ENCODE measurements at places on chromosomes 1 and 21.
A peak's percentile ranks its signal among the peaks of the same experiment; 100 is the strongest.

- no peak for DNase-seq
Measured at GRCh38 chr1:160053548-160054365, 16.2 kb downstream of the KCNJ10 start.

GRCh38 chr1:182119631-182120030 lies 58.1 kb upstream of the ZNF648 start:
- DNase-seq: no peak

DNA sequence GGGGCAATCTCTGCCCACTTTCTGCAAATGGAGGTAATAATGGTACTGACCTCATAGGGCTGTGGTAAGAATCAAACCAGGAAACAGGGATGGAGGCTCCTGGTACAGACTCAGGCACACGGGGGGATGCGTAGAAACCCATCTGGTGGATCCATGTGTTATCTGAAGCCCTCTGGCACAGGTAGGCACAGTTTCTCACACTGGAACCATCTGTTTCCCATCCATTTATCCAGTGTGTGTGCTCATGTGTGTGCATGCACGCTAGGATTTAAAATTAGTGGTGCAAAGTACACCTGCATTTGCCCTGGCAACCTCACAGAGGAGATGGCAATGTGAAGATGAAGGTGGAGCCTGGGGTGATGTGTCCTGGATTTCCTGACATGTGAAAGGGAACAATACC lies 103.3 kb downstream of the RAVER2 start:
- no peak for DNase-seq

DNA sequence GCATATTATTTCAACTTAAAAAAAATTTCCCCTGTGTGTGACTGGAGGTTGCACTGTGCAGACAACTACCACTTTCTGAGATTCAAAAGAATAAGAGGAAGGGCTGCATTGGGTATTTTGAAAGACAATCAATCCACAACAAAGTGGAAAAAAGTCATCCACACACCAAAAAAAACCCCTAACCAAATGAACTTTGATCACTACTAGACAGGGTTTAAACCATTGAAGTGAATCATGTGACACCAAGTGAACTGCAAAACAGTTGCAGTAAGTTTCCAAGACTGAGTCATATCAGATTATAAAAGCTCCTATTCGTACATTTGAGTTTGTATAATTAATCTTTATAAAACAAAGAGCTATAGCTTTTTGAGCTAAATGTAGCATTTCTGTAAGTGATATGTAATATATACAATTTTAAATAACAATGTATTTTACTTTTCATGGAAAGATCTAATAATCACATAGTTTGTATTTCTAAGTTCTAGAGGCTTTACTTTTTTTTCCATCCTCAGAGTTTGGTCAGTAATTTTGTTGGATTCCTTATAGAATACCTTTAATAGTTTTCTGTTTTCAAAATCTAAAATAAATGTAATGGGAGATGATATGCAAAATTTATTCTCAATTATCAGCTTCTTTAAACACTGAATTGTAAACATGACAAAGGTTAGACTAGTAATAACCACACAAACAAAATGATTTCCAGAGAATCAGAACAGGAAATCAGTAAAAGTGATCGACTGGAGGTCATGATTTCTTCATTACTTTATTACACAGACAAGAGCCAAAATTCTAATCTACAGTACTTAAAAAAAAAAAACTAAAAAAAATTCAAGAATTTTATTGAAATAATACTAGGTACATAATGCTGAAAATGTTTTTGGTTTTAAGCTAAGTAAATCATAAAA lies 50.5 kb upstream of the GFI1 start:
- peak; percentile 82 for DNase-seq

GRCh38 chr1:9207086-9207485 lies 27.5 kb upstream of the H6PD start:
- DNase-seq: no peak

GRCh38 chr1:219405531-219406331 lies 207.2 kb downstream of the ZC3H11B start:
- DNase-seq: no peak

GRCh38 chr21:32055305-32055704 lies 182.5 kb downstream of the HUNK start:
- DNase-seq: no peak

GRCh38 chr1:37656026-37656425 lies 21.3 kb upstream of the RSPO1 start:
- no peak for DNase-seq

- no peak for DNase-seq
Measured at GRCh38 chr1:117169871-117170596, 40.7 kb downstream of the VTCN1 start.

DNA sequence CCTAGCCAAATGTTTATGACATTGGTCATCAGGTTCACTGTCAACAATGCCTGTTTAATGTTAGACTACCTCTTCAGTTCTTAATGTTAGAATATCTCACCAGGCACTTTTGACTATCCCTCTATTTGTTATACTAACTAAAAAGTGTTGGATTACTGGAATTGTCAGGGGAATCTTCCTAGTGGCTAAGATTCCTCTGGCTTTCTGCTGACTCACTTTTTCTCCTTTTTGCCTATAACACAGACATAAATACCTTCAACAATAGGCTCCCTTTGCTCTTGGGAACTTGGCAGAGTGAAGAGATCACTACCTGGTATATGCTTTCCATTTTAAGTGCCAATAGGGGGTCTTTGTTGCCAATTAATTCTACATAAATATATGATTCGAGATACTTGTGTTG lies 68.5 kb downstream of the TMEM200B start:
- no peak for DNase-seq

- no peak for DNase-seq
Measured at GRCh38 chr1:37728416-37728815, 36.1 kb downstream of the CDCA8 start.

GRCh38 chr1:246678816-246679793 lies 45.1 kb upstream of the SCCPDH start:
- no peak for DNase-seq

- no peak for DNase-seq
Measured at GRCh38 chr1:204780630-204781029, 90.0 kb upstream of the NFASC start.

DNA sequence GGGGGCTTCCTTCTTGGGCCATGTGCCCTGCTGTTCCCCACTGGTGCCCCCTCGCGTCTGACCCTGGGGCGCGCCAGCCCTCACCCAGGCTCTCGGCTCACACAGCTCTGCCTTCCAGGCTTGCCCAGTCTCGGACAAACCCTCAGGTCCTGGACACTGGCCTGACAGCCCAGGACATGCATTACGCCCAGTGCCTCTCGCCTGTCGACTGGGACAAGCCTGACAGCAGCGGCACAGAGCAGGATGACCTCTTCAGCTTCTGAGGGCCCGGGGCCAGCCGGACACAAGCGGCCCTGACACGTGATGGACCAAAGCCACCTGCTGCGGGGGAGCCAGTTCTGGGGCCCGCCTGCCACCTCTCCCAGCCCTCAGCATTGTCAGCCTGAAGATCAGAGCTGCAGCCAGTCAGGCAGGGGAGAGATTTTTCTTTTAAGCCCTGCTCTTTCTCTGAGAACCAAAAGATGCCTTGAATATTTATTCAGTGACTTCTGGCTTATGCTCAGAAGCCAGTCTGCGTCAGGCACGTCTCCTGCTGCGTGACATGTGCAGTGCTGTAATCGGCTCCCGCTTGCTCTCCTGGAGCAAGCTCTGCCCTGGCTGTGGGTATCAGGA lies 23.4 kb downstream of the LDLRAP1 start:
- DNase-seq: no peak

DNA sequence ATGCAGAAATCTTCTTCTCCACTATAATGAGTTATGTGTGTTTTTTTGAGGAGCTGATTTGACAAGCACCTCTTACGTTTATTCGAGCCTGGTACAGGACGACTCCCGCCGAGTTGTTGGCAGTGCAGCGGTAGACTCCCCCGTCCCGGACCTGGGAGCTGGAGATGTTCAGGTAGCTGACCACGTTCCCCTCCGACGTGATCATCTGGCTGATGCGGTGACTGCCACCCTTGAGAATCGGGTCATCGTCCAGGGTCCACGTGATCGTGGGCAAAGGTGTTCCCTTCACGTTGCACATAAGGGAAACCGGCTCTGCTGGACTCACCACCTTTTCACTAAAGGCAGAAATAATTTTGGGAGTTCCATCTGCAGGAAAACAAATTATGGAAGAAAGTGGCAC lies 471.8 kb downstream of the PCP4 start:
- DNase-seq: no peak

DNA sequence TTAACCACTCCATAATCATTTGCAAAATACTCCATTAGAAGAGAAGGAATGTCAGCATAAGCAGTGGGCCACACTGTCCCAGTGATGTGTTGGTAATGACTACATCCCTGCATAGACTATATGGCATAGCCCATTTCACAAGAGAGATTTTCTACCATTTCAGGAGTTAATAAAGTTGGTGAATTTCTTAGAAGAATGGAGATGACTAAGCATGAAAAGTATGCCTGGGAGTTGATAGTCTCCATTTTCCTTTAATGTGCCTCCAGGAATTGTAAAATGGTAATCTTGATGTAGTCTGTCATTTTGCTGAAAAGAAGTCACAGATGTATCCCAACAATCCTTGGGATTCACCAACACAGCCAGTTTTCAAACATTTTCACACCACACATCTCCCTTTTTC lies 608.8 kb upstream of the CHRM3 start:
- DNase-seq: no peak

- no peak for DNase-seq
Measured at GRCh38 chr1:8482979-8483381, 165.1 kb downstream of the SLC45A1 start.

- peak; percentile 90 for DNase-seq
Measured at GRCh38 chr1:224739997-224740684, 124.0 kb downstream of the CNIH3 start.

DNA sequence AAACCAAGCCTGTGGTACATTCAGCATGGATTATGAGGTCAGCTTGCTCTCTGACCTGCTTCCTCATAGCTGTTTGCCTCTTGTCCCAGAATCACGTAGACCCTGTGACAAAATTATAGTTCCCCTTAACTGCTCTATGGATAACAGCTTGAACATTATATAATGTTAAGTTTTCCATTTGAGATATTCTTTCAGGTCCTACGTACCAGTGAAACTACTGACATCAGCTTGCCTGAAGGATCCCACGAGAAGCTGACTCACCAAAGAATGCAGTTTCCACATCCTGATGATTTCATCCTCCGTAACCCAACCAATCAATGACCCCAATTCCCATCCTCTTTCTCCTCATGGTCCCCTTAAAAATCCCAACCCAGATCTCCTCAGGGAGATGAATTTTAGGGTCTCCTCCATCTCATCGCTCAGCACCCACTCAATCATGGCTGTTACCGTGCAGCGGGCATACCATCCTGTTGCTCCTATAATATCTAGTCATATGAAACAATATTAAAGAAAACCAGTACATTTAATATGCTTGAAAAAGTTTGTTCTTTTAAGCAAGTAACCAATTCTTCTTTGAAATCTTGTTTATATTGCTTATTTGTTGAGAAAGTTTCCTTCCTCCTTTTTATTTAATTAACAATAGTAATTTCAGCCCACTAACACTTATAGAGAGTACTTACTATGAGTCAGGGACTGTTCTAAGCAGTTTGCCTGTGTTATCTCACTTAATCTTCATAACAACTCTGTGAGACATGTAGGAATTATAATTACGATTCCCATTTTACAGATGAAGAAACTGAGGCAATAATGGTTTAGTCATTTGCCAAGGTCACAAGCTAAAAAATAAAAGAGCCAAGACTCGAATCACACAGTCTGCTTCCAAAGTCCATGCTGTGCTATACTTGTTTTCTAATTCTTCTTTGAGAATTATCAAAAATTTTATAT lies 27.4 kb downstream of the CHML start:
- DNase-seq: no peak

GRCh38 chr21:38989745-38990423 lies 184.2 kb downstream of the ETS2 start:
- DNase-seq: no peak

DNA sequence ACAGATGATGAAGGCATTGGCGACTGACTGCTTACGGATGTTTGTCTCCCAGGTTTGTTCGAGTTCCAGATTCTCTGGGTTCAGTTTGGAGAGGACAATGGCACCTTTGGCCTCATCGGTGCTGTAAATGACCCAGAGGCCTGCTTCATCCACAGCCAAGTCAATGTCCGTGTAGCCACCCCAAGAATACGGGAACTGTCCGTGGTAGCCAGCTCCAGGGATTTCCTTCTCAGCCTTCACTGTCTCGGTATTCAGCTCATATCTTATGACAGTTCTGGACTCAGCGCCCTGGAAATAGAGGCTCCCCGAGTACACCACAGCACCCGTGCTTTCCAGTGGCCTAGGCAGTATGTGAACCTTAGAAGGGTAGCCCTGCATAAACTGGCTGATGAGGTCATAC lies 14.1 kb downstream of the MYOCOS start:
- no peak for DNase-seq

DNA sequence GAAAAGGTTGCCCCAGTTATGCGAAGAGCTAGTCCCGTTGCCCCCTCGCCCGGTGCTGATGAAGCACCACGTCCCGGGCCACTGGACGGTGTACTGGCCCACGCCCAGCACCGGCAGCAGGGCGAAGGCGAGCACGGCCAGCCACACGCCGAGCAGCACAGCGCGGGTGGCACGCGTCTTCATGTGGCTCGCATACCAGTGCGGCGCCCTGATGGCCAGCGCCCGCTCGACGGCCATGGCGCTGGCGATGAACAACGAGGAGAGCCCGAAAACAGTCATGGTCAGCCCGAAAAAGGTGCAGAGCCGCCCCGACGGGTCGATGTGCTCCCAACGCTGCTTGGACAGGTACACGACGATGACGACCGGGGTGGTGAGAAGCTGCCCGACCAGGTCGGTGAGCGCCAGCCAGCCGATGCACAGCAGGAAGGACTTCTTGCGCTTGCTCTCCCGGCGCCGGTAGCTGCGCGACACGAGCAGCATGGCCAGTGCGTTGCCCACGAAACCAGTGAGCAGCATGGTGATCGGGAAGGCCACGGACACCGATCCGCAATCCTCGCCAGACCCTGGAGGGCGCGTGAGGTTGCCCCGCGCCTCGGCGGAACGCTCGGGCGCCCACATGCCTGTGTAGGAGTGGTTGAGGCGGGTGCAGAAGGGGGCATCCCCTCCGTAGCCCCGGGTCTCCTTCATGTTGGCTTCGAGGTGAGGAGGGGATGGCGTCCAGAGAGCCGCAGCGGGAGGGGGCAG lies 553 bp downstream of the PTGER3 start:
- DNase-seq: no peak

GRCh38 chr1:209618756-209619420 lies 33.3 kb downstream of the LAMB3 start:
- no peak for DNase-seq

DNA sequence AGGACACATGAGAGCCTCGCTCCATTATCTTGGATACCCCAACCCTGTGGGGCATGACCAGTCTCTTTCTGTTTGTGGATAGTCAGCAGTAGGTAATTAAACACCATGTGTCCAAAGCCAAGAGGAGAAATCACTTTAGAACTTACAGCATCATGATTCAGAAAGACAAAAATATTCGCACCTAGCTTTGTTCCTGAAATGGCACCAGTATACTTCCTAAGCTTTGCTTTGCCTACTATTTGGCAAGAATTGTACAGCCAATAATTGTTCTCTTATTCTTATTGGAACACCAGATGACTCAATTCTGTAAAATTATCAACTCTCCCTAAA lies 24.2 kb downstream of the TNFRSF9 start:
- DNase-seq: no peak

Data from GM12878 (cell line).